OCI-M1 (cell line): ENCODE measurements at places on chromosomes 3 and 15.
A peak's percentile ranks its signal among the peaks of the same experiment; 100 is the strongest.

DNA sequence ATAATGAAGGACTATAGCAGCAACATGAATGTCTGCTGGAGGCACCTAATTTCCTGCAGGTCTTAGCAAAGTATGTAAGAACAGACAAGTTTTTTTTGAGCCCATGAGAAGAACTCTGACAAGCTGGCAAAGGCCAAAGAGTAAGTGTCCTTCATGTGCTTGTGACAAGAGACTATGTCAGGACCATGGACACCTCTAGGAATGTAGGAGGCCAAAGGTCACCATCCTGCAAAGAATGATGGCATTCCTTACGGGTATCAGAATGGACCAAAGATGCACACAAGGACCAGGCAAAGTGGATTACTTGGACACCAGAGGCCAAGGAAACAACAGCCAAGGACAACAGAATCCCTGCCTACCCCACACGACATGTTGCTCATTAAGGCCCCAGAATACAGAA lies 858.5 kb upstream of the CFAP20DC start:
- no peak for DNase-seq

- no peak for DNase-seq
Measured at GRCh38 chr15:77481670-77482069, 61.0 kb downstream of the HMG20A start.

- no peak for DNase-seq
Measured at GRCh38 chr3:50322386-50323091, at the start of gene HYAL2. Gene HYAL2, minus strand, starts transcription at chr3:50322745. Its CDS starts 2,256 bp downstream, at chr3:50320489.

DNA sequence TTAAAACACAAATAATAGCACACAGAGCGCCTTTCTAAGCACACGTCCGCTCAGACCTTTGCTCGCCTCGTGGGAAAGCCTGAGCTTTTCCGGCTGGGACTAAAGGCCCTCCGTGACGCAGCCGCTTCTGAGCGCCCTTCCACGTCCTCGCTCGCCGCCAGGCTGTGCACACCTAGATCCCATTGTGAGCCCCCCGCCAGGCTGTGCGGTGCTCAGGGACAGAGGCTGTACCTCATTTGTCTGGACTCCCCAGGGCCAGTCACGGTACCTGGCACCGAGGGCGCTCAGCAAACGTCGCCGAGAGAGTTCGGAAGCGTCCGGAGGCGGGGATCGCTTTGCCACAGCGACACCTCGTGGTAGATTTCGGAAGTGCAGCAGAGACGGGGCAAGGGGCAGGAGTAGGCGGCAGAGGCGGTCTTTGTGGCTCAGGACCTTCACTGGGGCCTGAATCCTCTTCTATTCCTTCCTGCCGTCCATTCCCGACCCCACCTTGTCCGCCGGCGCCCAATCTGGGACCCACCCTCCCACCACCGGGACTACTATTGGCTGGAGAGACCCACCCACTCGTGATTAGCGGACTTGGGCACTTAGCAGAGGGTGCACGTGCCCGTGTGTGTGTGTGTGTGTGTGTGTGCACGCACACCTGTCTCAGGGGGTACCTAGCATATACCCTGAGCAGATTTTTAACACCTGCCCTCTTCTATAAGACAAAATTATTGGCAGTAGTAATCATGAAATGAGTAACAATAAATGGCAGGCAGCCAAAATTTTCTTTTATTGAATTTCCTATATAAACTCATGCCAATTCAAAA lies 65.6 kb downstream of the RHCG start:
- peak; percentile 91 for DNase-seq

DNA sequence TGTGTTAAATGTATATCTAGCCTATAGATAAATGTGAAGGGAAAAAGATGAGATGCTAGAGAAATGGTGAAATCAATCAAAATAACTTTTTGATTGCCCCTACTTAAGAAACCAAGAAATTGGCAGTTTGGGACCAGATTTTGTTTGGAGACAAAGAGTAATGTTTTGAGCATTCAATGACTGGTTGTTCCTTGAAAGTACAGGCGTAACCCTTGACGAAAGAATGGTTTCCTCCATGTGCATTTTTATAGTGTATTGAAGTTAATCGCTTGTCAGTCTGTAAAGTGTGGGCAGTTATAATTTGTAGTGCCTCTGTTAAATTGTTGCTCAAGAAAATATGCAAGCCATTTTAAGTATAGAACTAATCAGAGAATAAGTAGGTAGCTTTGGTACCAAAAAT lies 1.2 kb downstream of the KIF23 start:
- DNase-seq: peak; percentile 40

- no peak for DNase-seq
Measured at GRCh38 chr15:81312790-81313543, 11.0 kb downstream of the STARD5 start.

DNA sequence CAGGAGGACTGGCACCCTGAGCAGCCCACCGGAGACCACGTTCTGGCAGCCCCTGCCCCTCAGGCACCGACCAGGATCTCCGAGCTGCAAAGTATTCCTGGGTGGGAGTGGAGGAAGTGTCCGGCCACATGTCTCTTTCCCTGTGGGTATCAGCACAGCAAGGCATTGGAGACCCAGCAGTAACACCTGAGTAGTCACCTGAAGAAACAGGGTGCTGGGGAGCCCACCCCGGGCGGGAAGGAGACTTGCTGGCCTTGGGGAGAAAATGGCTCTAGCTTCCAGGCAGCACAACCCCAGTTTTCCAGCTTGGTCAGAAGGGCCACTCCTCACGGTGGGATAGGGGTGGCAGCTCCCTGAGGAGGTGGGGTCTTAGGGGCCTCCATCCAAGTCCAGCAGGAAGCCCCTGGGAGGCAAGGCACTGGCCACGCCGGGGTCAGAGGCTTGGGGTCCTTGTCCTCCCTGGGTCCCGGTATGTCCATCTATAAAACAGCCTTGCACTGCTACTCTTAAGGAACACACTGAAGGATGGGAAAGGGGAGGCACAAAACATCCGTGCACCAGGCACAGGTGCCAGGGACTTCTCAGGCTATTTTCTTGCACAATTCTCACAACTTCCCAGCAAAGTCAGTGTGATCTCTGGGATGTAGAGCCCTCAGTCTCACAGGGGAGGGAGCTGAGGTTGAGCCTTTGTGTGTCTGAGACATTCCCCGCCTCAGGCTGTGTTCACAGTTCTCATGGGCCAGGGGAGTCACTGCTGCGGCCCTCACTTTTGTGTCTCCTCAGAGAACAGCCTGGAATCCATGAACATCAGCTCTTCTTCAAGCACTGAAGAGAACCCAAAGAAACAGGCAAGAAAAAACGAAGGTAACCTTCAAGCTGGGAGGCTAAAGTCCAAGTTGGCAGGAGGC lies 11.9 kb downstream of the CFAP100 start:
- DNase-seq: no peak

- no peak for DNase-seq
Measured at GRCh38 chr3:52286777-52287110, 884 bp upstream of the GLYCTK start.

GRCh38 chr3:108486941-108487340 lies 23.5 kb downstream of the MYH15 start:
- DNase-seq: peak; percentile 48

GRCh38 chr15:58608129-58608590 lies 141.3 kb downstream of the ADAM10 start:
- peak; percentile 75 for DNase-seq

DNA sequence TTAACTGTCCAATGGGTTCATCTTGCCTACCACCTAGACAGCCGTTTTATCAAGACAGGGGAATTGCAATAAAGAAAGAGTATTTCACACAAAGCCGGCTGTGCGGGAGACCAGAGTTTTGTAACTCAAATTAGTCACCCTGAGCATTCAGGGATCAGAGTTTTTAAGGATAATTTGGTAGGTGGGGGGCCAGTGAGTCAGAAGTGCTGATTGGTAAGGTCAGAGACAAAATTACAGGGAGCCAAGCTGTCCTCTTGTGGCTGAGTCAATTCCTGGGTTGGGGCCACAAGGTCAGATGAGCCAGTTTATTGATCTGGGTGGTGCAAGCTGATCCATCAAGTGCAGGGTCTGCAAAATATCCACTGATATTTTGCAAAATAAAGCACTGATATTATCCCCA lies 29.9 kb upstream of the GPD1L start:
- no peak for DNase-seq

- no peak for DNase-seq
Measured at GRCh38 chr3:28279770-28280169, 38.4 kb downstream of the CMC1 start.

DNA sequence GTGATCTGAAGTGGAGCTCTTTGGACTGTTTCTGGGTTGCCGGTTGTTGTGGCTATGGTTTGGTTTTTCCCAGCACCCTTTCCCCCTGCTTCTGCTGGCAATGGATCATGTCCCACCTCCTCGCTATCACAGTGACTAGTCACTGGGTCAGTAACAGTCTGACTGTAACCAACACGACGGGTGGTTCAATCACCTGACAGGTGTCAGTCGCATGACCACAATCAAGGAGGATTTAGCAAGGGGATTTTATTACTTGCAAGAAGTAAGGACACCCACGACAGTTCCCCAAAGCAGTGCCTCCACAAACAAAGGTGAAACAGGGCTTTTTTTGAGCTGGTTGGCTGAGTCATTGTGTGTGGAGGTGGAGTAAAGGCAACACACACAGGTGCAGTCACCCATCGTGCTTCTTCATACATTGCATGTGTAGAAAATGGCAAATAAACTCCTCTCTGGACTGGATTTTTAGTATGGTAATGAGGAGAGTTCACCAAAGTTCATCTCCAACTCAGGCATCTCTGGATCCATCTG lies 58.8 kb upstream of the FAM3D start:
- DNase-seq: no peak

- DNase-seq: peak; percentile 51
Measured at GRCh38 chr3:195895078-195895860, 13.1 kb downstream of the TNK2 start.

DNA sequence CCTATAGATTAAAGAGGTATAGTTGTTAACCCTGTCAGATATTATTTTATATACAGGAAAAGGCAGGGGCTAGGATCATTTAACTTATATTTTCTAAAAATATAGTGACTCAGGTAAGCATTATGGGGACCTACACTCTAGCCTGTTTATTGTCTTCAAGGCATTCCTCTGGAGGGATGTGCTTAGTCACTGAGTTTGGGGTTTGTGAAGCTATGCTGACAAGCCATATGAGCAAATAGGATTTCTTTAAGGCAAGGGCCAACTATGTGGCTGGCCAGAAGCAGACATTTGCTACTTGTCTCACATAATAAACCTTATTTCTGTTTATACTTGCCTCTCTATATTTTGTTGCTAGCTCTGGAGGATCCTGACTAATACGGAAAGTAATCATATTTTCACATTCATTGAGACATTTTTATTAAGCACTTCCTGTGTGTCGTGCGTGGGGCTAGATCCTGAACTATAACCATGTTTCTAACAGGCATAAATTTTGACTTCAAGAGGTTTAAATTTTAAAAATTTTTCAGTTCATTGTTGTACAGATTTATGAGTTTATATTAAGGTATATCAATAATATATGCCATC lies 153.4 kb downstream of the OTOL1 start:
- no peak for DNase-seq

GRCh38 chr3:78015856-78016255 lies 976.0 kb downstream of the ROBO2 start:
- DNase-seq: no peak

DNA sequence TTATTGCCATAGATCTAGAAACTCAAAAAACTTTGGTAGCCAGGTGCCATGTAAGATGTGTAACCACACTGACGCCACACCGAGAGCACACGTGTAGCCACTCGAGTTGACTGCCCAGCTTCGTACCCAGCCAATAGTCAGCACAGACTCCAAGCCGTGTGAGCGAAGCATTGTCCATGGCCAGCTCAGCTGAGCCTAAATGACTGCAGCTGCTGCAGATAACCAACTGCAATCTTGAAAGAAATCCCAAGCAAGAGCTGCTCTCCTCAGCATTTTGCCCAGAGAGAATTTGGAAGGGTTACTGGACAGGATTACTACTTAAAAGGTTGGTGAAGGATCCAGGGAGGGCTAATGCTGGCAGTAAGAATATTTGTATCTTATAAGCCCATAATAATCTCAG lies 193.0 kb upstream of the THRB start:
- DNase-seq: no peak

GRCh38 chr15:43285609-43286037 lies 18.9 kb upstream of the TGM5 start:
- DNase-seq: peak; percentile 90

GRCh38 chr3:135382188-135382587 lies 583.3 kb upstream of the PPP2R3A start:
- no peak for DNase-seq
